Astrocyte (in vitro differentiated cells and primary cell): ENCODE measurements at places on chromosomes 2 and 18.

GRCh38 chr2:3430172-3430571 lies 50.7 kb downstream of the TRAPPC12 start:
- H3K4me3 ChIP-seq, result no peak overlapping the region
- peak; percentile 2 for DNase-seq
- no peaks in the 10 kb centered on the region for H3K4me1 ChIP-seq

DNA sequence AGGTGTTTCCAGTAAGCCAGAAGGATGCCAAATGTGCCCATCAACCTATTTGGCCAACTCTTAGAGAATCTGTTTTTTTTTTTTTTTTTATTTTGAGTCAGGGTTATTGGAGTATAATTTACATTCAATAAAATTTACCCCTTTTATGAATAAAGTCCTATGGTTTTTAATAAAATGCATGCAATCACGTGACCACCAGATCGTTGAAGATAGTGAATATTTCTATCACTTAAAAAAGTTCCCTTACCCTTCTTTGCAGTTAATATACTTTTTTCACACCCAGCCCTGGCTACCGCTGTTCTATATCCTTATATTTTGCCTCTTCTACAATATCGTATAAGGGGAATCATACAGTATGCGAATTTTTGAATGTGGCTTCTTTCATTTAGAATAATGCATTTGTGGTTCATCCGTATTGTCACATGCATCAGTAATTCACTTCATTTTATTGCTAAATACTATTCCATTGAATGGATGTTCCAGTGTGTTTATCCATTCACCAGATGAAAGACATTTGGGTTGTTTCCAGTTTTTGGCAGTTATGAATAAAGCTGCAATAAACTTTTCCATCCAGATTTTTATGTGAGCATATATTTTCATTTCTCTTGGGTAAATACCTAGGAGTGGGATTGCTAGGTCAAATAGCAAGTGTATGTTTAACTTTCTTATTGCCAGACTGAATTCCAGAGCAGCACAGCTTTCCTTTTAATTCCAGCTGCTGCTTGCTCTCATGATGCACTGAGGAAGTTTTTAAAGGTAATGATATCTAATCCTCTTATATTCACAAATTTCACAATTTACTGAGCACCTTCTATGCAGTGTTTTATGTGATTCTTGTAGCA lies 156.3 kb upstream of the NT5C1B start:
- no peak for DNase-seq
- no peak overlapping the region for H3K27ac ChIP-seq
- H3K36me3 ChIP-seq, result no peaks in the 10 kb centered on the region

- no peak overlapping the region for H3K4me3 ChIP-seq
- no peaks in the 10 kb centered on the region for H3K4me1 ChIP-seq
- H3K36me3 ChIP-seq, result no peaks in the 10 kb centered on the region
Measured at GRCh38 chr18:21853016-21853415, 112.4 kb downstream of the MIB1 start.

DNA sequence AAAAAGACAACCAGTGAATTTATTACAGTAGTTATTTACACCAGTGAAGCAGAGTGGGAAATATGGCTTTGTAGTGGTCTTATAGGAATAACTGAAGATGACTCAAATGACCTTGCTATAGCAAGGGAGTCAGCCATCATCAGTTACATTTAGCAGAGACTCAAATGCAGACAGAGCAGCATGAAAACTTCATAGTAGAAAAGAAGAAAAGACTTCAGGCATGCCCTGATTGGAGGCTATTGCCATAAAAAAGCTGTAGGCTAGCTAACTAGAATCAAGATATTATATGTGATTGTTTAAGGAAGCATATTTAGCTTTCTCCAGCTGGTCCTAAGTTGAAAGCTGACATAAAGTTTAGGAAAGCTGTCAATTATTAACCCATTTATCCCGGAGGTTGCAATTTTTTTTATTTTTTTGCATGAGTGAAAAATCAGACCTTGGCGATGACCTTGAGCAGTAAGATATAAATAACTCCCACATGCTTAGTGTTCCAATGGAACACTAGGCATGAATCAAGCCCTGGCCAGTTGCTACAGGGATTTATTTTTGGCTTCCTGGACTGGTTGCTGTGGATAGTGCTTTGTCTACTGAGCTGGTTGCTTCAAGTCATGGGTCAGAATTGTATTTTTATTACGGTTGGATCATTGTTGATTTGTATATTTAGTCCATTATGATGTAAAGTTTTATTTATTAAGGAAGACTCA lies 675.6 kb upstream of the VRK2 start:
- peak; percentile 1 for DNase-seq
- no peaks in the 10 kb centered on the region for H3K36me3 ChIP-seq
- H3K4me1 ChIP-seq, result no peaks in the 10 kb centered on the region
- H3K4me3 ChIP-seq, result no peak overlapping the region
- H3K27me3 ChIP-seq, result no peaks in the 10 kb centered on the region

GRCh38 chr2:1540481-1540880 lies 127.2 kb downstream of the TPO start:
- H3K27me3 ChIP-seq, result no peaks in the 10 kb centered on the region
- no peak overlapping the region for H3K4me3 ChIP-seq
- peaks cover 3% of the 10 kb centered on the region for H3K4me1 ChIP-seq
- DNase-seq, result no peak

GRCh38 chr2:126645211-126645618 lies 10.7 kb upstream of the GYPC start:
- no peak overlapping the region for H3K4me3 ChIP-seq
- no peak overlapping the region for H3K27ac ChIP-seq
- H3K27me3 ChIP-seq, result no peaks in the 10 kb centered on the region
- no peaks in the 10 kb centered on the region for H3K36me3 ChIP-seq
- DNase-seq, result no peak
- no peaks in the 10 kb centered on the region for H3K4me1 ChIP-seq

GRCh38 chr2:25979001-25979400 lies 3.3 kb downstream of the KIF3C start:
- H3K4me3 ChIP-seq, result no peak overlapping the region
- no peak for DNase-seq
- no peaks in the 10 kb centered on the region for H3K36me3 ChIP-seq
- H3K4me1 ChIP-seq, result peaks cover 45% of the 10 kb centered on the region
- no peaks in the 10 kb centered on the region for H3K27me3 ChIP-seq
- no peak overlapping the region for H3K27ac ChIP-seq

DNA sequence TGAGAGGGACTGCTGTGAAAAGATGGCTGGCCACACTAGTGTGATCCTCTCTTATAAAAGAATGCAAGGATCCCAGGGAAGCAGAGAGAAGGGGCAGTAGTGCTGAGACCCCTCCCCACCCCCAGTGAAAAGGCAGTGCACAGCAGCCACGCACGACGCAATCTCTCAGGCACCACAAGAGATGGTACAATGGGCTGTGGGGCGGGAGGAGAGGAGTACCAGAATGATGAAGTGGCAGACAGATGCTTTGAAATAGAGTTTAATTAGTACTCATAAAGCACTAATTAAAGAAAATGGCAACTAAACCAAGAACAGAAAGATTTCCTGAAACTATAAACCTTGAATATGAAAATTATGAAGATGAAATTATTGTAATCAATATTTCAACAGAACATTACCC lies 29.0 kb downstream of the B4GALT6 start:
- H3K36me3 ChIP-seq, result no peaks in the 10 kb centered on the region
- no peak overlapping the region for H3K27ac ChIP-seq
- H3K4me1 ChIP-seq, result no peaks in the 10 kb centered on the region
- H3K4me3 ChIP-seq, result no peak overlapping the region

GRCh38 chr18:79935925-79936324 lies 15.5 kb downstream of the SLC66A2 start:
- no peak overlapping the region for H3K4me3 ChIP-seq
- H3K27ac ChIP-seq, result no peak overlapping the region
- H3K27me3 ChIP-seq, result no peaks in the 10 kb centered on the region
- peaks cover 4% of the 10 kb centered on the region for H3K36me3 ChIP-seq

DNA sequence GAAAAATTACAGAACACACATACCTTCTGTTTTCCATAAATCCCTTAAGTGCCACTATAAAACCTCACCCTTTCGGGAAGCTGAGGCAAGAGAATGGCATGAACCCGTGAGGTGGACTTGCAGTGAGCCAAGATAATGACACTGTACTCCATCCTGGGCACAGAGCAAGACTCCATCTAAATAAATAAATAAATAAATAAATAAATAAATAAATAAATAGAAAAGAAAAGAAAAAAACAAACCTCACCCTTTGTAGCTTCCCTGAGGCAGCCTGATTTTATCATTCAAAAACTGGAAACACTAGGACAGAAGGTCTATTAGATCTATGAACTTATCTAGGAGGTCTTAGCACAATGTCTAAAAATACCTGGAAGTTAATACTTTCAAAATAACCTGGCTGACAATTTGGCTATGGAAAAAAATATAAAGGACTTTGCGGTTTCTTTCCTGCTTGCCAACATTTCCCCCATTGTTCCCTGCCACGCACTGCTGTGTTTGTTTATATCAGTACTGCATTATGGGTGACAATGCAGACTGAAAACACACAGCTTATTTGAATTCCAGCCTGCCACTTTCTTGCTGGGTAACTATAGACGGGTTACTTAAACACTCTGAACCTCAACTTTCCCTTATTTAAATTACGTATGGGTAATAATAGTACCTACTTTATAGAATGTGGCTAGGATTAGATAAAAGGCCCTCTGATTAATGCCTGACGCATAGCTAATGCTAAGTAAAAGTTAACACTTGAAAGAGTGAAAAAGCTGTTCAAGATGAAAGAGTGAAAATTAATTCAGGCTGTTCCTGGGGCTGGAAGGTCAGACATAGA lies 313.0 kb downstream of the RDH14 start:
- H3K4me1 ChIP-seq, result no peaks in the 10 kb centered on the region
- H3K36me3 ChIP-seq, result no peaks in the 10 kb centered on the region
- H3K27ac ChIP-seq, result no peak overlapping the region
- DNase-seq, result peak; percentile 60
- H3K27me3 ChIP-seq, result no peaks in the 10 kb centered on the region

GRCh38 chr2:78701546-78701945 lies 324.0 kb upstream of the REG3G start:
- no peaks in the 10 kb centered on the region for H3K27me3 ChIP-seq
- no peak for DNase-seq
- no peaks in the 10 kb centered on the region for H3K36me3 ChIP-seq
- H3K4me1 ChIP-seq, result no peaks in the 10 kb centered on the region
- H3K4me3 ChIP-seq, result no peak overlapping the region
- no peak overlapping the region for H3K27ac ChIP-seq
